Neural progenitor cell (in vitro differentiated cells): ENCODE measurements at places on chromosomes 2 and 18. TPM values are rescaled to one million over a fixed set of nuclear protein-coding genes. Genes with fewer than 3 reads are reported as not detected.

GRCh38 chr2:213148572-213149261, 2.7 kb downstream of the IKZF2 start:
- DNase-seq, result no peak

GRCh38 chr2:46120792-46121555, 176.2 kb upstream of the EPAS1 start:
- DNase-seq, result no peak

ASPRV1 gene
- total RNA-seq, result 0.30 and 1.2 TPM in 2 replicates

DNA sequence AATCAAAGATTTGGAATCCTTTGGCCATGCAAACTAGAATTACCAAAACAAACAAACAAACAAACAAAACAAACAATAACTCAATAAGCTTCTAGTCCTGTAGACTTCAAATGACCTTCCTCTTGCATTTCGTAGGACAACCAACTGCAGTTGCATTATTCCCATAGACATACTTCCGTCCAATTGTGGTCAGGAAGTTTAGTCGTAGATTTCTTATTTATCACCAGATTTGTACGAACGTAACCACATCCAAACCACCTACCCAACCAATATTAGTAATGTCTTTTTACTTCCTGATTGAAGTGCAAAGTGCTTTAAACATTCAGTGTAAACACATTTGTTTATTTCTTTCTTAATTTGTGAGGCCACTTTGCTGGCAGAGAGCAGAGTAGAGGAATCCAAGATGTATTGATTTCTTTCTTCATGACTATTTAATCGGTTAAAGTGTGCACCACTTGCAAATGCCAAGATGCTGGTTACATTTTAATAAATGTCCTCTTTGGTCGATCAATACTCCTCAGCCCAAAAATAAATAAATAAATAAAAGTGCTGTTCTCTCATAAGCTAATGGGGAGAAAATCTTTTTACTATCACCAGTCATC, 1745.6 kb upstream of the CELF4 start:
- DNase-seq, result no peak

CCT7 gene
- 365 and 456 TPM in 2 replicates for total RNA-seq

LIMS4 gene
- total RNA-seq, result 0.28 TPM in 1 of 2 replicates, not detected in the other

- no peak for DNase-seq
Observed at GRCh38 chr2:209821806-209822205, 50.2 kb downstream of the UNC80 start.

- no peak for DNase-seq
Observed at GRCh38 chr18:78892721-78893120, 86.9 kb upstream of the SALL3 start.

DNA sequence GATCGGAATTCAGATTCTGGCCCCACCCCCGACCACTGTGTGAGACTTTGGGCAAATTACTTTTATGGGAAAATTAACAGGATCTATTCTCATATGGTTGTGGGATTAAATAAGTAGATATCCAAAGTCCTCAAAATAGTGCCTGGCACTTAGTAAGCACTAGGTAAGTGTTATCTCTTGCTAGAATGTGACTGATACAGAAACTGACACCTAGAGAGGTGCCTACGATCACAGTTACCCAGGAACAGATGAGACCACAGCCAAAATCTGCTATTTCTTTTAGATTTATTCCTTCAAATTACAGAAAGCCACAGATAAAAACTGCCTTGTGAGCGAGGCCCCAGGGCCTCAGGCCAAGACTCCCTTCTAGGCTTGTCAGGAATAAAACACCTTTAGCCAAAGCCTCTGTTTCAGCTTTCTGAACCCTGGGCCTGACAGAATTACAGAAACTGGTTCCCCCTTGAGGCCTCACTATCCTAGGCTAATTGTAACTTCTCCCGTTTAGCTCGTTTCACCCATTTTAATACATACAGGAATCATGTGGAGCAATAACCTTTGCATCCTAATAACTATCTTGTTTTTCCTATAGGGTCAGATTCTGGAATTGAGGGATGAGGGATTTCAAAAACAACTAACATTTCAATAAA, 22.3 kb upstream of the CHMP1B start:
- DNase-seq, result no peak

GRCh38 chr2:9984871-9985480, 33.5 kb downstream of the GRHL1 start:
- DNase-seq, result no peak

PSMA8 gene
- not detected in 2 replicates for total RNA-seq

- DNase-seq, result peak; percentile 72
Observed at GRCh38 chr2:64404743-64405142, 49.2 kb upstream of the LGALSL start.

DNA sequence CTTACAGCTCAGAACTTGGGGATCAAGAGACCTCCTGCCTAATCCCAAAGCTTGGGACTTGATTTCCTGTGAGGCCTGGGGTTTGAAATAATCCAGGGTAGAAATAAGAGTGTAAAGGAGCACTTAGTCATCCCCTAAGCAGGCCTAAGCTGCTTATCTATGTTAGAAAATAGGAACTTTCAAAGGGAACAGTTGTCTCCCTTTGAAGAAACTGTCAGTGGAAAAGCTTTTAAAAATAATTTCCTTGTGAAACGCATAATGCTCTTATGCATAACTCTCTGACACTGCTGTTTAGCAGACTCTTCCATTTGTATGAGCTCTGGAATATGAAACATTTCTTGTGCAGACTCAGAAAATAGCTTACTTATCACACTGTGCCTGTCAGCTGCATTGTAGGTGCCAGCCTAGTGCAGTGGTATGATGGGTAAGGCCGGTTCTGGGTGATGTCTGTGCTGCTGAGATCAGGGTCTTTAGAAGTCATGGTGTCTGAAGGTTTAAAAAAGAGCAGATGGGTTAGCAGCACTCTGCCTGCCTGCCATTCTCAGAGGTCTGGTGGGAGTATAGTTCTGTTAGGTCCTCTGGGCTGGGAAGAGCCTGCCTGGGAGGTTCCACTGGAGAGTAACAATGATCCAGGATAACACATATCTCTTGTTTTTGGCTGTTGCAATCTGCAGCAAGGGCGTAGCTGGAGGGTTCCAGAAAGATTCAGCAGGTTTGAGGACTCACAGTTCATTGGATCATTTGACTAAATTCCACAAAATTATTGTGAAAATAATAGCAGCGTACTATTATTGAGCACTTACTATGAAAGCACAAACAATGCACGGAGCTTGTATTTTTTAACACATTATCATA, 283.2 kb upstream of the MEX3C start:
- DNase-seq, result no peak

GRCh38 chr2:230968921-230969658, 26.8 kb upstream of the SPATA3 start:
- no peak for DNase-seq

DNA sequence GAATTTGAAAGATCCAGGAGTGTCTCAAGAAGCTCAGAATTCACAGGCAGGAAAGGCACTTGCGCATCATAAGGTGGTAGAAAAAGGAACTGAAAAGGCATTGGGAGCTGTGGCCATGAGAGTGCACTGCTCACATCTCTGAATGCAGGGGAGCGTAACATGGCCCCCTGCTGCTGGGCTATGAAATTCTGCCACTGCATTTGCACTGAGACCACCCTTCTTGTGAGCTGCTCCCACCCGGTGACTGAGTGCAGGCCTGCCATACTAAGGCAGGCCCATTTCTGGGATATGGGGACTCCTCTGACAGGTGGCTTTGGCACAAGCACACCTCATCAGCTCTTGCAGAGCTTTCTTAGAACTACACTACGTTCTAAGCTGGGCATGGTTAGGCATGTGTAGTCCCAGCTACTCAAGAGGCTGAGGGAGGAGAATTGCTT, 25.3 kb upstream of the STARD7 start:
- no peak for DNase-seq

COL4A4 gene
- 0.60 and 0.62 TPM in 2 replicates for total RNA-seq

GRCh38 chr2:63789338-63790020, 52.2 kb upstream of the UGP2 start:
- DNase-seq, result no peak

DNA sequence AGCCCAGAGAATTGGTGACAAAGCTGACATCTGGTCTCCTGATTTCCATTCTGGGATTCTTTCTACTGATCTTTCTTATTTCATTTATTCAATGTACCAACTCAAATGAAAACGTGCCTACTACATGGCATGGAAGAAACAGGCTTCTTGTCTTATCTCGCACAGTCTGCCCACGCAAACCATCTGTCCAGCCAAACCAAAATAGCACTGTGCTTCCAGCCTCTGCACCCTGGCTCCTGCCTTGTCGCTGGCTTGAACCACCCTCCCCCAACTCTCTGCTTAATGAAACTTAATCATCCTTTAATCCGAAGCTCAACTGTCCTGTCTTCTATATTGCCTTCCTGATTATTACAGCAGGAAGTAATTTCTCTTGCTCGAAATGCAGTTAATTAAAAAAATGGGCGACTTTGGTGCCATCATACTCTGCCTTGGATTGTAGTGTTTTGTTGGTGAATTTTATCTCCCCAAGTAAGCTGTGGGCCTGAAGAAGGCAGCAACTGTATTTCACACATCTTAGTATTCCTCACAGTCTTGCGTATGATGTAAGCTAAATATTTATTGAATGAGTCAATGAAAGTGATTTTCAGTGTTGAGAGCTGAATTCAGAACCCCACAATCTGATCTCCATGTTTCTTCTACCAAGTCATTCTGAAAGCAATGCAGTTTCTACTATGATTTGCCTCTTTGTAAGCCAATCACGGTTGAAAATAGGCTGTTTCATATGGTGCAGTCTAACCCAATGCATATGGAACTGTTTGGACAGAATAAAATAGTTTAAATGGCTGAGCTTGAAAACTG, 190.8 kb downstream of the TMEM247 start:
- DNase-seq, result no peak

- DNase-seq, result no peak
Observed at GRCh38 chr18:31426871-31427406, 20.6 kb upstream of the DSG3 start.

DNA sequence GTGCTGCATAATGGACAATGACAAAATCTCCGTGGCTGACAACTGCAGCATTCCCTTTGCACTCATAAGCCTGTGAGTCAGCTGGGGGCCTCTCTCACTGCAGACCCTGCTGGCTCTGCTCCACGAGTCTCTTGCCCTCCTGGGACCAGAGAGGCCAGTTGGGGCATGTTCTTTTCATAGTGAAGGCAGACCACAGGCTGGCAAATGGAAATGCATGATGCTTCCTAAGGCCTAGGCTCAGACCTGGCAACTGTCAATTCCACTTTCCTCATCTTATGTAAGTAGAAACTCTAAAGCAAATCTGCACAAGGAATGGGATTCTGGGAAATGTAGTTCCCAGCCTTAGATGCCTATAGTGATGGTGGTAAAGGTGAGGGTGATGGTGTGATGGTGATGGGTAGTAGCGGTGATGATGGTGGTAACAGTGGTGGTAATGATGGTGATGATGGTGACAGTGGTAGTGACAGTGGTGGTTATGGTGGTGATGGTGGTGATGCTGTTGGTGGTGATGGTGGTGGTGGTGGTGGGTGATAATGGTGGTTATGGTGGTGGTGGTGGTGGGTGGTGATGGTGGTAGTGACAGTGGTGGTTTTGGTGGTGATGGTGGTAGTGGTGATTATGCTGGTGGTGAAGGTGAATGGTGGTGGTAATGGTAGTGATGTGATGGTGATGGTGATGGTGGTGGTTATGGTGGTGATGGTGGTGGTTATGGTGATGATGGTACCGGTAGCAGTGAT, 185.8 kb upstream of the ARL4C start:
- no peak for DNase-seq

KCNJ13 gene
- 19.6 and 21.9 TPM in 2 replicates for total RNA-seq

DNA sequence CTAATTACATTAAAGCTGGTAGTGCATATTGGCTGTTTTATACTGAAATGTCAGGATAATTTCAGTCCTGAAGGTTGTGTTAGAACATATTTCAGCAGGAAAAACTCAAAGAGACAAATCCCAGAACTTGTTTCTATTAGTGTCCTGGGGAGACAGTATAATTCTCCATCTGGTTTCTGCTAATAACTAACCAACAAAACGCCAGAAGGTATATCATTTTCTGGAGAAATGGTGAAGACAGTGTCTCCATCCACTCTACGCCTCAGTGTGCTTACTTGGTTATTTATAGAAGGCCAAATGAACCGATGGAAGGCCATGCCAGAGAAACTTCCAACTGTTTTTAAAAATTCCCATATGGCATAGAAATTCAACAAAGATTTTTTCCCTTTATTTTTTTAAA, 41.6 kb downstream of the GCA start:
- no peak for DNase-seq

GRCh38 chr2:159640176-159640575, 23.8 kb upstream of the BAZ2B start:
- DNase-seq, result no peak

DNA sequence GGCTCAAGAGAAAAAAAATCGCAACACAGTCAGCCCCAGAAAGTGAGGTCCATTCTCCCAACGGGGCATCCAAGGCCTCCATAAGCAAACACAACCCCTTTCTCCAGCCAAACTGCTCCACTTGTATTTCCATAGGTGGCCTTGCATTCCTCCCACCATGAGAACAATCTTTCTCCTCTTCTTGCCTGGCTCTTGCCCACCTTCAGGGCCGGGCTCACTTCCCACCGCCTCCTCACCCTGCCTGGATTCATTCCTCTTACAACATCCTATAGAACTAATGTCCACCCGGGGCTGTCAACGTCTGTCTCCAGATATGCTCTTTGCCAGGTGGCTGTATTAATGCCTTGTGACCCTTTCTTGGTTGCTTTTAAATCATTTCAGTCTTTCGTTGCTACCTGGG, 124.5 kb downstream of the SMAD7 start:
- DNase-seq, result no peak

DNA sequence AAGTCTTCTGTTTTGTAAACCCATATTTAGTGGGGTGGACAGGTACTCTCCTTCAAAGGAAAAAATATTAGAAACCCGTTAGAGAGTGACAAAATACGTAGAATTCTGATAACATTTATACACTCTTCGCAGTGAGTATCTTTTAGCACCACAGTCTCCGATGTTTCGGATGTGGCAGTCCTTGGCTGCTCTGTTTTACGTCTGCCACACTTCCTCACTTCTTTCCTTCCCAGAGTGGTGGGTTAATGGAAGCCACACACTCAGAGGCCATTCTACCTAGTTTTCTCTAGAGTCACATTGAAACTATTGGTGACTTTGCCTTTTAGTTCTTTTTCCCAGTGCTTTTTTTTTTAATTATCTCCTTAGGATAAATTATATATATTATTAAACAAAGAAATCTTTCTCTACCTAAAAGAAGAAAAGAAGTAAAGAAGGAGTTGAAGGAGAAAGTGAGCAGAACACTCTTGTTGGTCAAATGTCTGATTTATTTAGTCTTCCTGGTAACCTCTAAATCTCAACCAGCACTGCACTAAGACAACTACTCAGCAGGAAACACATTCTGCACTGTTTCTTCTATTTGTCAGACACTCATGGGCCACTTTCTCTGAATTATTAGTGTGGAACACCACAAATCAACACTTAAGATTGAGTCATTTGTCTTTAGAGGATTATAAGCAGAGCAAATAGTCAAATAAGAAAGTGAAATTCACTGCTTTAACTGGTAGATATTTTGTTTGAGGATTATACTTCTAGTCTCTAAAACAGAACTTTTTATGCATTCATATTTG, 451.3 kb upstream of the TMEFF2 start:
- DNase-seq, result no peak

FOXI3 gene
- total RNA-seq, result 0.51 and 0.90 TPM in 2 replicates
